D341Med (cell line): ENCODE measurements at places on chromosomes 2 and 18.

- no peak for DNase-seq
Measured at GRCh38 chr2:207317378-207317984, 151.7 kb upstream of the KLF7 start.

- DNase-seq, result peak; percentile 48
Measured at GRCh38 chr2:37414470-37414949, 70.1 kb downstream of the QPCT start.

DNA sequence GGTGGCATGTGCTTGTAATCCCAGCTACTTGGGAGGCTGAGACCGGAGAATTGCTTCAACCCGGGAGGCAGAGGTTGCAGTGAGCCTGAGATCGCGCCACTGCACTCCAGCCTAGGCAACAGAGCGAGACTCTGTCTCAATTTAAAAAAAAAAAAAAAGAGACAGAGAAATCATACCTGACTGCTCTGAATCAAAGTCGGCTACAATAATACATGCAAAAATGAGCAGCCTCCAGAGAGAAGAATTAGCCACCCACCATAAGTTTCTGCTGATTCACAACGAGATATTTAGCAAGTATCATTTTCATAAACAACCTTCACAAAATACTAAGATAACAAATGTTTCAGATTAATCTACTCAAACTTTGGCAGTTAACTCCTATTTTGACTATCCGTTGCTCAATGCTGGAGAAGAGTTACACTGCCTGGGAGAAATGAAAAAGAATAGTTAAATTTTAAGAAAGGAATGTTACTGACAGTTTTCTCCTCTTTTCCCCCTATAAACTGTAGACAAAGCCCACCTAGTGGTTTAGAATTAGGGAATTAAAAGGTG is 1.5 kb downstream of the OSBPL1A start:
- no peak for DNase-seq

DNA sequence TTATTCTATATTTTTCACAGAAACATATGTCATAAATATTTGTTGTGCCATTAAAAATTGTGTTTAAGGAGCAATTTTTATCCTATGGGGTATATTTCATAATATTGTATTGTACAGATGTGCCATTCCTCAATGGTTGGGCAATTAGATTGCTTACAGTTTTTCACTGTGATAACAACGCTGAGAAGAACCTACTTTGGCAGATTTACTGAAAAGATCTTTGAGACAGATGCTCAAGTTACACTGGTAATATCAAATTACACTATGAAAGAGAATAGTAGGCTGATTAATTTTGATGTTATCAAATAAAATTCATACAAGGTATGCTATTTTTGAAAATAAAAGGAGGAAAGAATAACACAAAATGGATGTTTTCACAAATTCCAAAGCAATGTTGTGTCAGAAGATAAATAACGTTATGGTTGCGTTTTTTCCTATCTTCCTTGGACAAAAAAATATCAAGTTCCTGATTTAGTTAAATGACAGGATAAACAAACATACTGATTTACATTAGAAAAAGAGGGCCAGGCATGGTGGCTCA is 335.1 kb upstream of the ZNF521 start:
- no peak for DNase-seq

DNA sequence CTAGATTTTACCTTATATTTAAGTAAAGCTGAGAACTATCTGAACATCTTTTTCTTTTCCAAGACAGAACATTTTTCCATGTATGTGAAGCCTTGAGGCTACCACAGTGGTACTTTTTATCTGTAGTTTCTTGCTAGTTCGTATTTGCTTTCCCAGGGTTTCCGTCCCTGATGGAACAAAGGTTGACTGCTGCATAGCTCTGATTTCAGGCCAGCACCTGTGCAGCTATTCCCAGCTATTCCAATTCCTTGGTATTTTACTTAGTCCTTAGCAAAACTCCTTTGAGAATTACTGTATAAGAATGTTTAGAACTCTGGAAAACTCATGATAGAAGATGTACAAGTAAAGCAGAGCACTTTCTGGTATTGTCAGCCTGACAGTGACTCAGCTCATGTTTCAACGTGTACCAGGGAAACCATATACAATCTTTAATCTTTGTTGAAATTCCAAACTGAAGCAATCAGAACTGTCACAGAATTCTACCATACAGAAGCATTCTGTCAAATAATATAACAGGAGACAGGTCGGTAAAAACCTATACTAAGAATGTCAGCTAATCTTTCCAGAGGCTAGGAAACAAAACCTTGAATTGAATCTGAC is 162.2 kb downstream of the PKP4 start:
- DNase-seq, result no peak

DNA sequence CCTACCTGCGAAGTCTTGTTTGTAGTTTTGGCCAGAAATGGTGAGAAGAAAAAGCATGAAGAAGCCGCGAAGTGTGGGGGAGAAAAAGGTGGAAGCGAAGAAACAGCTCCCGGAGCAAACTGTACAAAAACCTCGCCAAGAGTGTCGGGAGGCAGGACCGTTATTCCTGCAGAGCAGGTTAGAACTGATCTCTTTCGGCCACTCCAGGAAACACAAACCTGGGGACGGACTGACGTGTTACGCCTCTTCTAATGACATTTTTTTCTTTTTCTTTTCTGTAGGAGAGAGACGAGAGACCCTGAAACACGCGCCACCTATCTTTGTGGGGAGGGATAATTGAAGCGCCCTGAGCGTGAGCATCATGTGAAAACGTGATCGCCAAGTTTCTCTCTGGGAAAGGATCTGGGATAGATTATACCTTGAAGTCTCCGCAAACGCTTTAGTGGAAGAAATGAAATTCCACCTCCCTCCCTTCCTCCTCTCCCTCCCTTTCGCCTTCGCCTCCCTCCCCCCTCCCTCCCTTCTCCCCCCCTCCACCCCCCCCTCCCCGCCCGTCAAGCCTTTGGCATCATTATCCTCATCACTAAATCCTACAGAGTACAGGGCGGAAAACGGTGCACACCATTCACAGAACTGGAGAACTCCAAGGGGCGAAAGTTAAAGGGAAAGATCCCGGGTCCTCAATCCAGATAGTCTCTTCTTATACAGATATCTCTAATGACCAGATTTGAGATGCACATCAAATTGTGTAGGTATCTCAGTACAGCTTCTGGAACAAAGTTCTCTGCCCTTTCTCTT is at the start of gene ZEB2:
Gene ZEB2, minus strand, starts transcription at position 186 of the 798 bp plus-strand sequence. CDS start 2,769 bp downstream, outside the sequence.
- peak; percentile 46 for DNase-seq

GRCh38 chr2:226766352-226767055 is 33.1 kb downstream of the IRS1 start:
- DNase-seq, result no peak

DNA sequence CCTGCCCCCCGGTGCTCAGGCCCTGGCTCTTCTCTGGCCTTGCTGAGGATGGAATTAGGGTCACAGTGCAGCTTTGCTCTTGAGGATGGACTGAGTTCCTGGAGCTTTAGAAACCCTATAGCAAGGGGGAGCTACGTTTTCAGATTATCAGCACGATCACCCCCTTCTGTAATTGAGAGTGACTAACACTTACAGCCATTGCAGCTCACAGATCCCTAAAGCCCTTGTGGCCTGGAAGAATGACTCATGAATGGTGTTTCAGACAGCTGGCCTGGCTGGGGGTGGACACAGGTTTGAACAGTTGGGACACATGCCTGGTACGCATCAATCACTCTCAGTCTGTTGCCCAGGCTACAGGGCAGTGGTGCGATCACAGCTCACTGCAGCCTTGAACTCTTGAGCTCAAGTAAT is 79.7 kb upstream of the IGFBP5 start:
- DNase-seq, result no peak

GRCh38 chr2:172901913-172902312 is 166.3 kb downstream of the RAPGEF4 start:
- DNase-seq, result no peak

GRCh38 chr2:110677080-110677479 is 783 bp downstream of the BUB1 start:
- no peak for DNase-seq

DNA sequence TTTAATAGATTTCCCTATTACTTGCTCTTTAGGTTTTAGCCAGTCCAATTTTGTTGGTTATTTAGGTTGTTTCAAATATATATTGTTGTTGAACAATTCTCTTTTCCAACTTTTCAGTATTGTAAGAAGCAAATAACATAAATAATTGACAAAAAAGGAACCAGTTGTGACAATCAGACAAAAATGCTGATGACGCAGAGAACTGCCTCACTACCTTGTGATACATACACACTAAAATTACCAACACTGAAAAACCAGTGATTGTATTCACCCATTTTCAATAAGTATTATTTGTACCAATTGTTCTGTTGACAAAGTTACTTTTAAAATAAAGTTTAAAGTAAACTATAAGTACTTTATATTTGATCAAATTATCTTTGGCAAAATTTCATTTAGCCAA is 43.1 kb upstream of the NABP1 start:
- no peak for DNase-seq

- peak; percentile 57 for DNase-seq
Measured at GRCh38 chr2:30231996-30232800, 864 bp downstream of the LBH start.

GRCh38 chr2:2826621-2827020 is 495.5 kb upstream of the MYT1L start:
- DNase-seq, result peak; percentile 6

- no peak for DNase-seq
Measured at GRCh38 chr2:168639018-168639417, 163.4 kb upstream of the NOSTRIN start.

DNA sequence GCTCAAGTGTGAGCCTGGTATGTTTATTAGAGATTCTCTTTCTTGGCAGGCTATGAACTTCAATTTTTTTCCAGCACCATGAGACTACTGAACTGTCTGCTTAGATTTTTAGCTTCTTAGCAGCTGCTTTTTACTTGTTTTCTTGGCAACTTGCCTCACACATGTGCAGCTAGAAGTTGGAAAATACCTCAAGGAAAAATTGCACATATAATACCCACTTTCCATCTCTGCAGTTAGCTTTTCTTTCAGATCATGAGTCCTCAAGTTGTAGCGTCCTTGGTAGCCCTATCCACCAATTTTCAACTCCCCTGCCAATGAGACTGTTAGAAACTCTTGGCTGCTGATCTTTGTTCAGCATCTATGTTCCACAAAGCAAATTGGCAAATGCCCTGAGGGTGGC is 302.1 kb downstream of the HRH4 start:
- no peak for DNase-seq

- no peak for DNase-seq
Measured at GRCh38 chr2:128307595-128307994, 11.1 kb downstream of the HS6ST1 start.

DNA sequence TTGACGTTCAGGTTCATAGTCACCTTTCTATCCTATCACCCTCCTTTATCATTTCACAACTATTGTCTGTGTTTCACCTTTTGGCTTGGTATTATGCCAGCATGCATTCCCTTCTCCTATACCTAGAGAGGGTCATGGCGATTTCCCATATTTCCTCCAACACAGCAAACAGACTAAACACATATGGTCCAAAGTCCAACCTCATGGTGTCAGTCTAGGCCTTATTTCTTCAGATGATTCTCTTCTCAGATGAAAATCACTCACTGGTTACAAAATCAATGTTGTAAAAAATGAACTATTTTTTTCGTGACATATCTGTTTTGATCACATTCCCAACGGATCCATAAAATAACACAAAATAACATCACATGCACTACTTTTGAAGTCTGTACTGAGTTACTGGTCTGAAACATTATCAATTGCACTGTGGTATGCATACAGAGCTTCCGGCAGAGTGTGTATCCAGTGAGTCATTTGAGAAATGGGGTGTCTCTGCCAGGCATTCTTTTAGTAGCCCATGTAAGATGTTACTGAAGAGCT is 204.8 kb upstream of the GALNT5 start:
- DNase-seq, result no peak

- DNase-seq, result no peak
Measured at GRCh38 chr2:113973810-113974209, 83.9 kb downstream of the ACTR3 start.

DNA sequence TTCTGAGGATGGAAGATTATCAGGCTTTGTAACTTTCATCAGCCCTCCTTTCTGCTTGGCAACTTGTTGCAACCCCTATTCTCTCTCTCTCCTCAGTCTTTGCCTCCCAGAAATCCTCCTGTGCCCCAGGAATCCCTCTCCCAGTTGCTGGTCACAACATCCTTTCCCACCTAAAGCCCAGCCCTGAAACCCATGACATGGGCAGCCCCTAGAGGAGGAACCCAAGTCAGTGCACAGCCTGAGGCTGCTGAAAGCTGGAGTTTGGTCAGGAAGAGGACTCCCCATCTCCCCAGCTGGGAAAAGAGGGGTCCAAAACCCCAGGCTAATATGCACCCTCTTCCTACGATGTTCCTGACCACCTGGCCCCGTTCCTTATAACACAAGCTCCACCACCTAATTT is 29.5 kb downstream of the PKDCC start:
- no peak for DNase-seq

GRCh38 chr2:128602699-128603101 is 284.0 kb upstream of the HS6ST1 start:
- no peak for DNase-seq

GRCh38 chr2:232282508-232283055 is 96.0 kb upstream of the ALPP start:
- DNase-seq, result no peak

GRCh38 chr2:60246583-60246982 is 306.9 kb downstream of the BCL11A start:
- DNase-seq, result no peak

DNA sequence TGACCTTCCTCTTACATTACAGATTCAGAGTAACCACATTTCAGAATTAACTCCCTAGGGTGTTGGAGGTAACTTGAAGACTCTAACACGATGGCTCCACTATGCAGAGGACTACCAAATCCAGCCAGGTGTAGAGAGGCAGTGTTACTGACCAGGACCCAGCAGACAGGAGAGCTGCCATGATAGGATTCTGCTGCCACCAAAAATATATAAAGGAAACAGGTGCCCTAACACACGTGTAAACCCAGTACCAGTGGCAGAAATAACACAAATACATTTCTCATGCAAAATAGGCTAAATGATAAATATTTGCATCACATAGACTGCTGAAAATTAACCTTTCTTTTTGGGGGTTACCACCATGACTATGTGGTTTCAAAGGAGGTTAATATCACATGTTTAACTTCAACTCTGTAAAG is 7.0 kb downstream of the ZBTB14 start:
- DNase-seq, result no peak

GRCh38 chr2:37377187-37377532 is 32.7 kb downstream of the QPCT start:
- DNase-seq, result no peak

- DNase-seq, result no peak
Measured at GRCh38 chr2:29950481-29950880, 29.1 kb upstream of the ALK start.

GRCh38 chr2:130966149-130966774 is 127.0 kb downstream of the FAM168B start:
- DNase-seq, result no peak

DNA sequence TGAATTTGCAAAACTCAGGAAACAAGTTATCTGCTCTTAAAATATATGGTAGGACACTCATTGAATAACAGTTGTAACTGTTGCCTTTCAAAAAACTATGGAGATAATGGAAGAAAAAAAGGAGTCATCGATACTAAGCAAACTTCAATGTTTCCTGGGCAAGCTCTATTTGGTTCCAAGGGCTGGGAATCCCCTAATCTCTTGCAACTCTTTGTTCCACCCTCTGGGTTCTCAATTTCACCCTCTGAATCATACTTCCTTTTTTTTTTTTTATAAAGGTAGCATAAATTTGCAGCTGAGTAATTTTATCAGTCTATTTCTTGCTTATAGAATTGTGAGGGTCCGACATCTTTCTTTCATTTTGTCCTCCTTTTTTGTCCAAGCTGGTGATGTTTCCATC is 36.7 kb downstream of the SLC9A4 start:
- no peak for DNase-seq
